ENCODE measurements at places on chromosomes 12 and 14.

DNA sequence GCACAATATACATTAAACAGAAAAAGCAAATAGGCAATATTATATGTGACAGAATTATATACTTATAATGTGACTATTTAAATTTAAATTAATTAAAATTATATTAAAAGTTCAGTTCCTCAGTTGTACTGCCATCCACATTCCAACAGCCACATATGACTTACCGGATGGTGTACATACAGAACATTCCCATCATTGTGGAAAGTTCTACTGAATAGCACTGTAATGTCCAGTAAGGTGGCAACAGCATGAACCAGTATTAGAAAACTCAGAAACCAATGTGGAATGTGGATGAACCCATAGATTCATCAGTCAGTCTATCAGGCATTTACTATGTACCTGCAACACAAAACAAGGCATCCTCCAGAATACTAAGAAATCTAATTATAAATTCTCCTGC, 12.4 kb downstream of the ATG14 start:
- no peak for DNase-seq

GRCh38 chr14:32693114-32693513, 245.6 kb upstream of the NPAS3 start:
- no peak for DNase-seq

- DNase-seq, result no peak
Observed at GRCh38 chr14:23005451-23006187, 4.3 kb downstream of the C14orf93 start.

DNA sequence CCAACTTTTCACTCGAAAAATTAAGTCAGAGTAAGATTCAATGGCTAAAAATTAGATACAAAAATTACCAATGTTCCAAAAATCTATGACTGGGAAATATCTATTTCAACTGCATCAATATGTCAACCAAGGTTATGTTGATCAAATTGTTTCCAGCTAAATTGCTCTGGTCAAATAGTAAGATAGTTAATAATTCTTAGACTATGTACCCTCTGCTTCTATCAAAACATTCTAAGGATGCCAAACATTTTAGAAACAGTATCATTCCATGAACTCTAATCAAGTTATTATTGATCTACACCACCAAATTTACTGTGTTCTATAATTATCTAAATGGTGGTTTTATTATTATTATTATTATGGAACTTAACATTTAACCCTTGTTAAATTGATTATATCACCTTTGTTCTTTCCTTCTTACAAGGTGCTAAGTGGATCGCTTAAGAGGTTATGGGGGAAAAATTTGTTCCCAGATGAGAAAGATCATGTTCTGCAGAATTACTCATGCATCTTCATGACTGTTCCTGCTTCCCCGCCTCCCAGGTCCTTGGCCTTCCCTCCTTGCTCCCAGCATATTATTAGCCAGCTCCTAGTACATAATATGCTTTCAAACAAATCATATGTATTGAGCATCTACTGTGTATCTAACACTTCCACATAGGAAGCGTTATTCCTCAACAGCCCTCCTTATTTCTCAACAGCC, 240.5 kb upstream of the KRR1 start:
- DNase-seq, result no peak

DNA sequence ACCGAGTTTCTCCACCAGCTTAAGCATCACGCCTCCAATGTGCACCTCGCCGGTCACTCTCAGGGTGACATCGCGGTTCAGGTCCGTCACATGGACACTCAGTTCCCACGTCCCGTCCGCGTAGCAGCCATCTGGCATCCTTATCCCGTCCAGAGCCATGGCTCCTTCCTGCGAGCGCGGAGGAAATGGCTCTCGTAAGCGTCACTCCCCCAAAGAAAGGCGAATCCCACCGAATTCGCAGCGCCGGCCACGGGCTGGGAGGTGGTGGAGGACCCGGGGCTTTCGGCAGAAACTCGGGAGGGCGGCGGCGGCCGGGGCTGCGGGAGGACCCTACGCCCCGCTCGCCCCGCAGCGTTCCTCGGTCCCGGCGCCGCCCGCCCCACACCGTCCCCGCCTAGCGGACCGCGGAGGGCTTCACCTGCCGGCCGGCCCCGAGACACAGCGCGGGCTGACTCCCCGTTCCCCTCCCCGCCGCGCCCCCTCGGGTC, 396 bp downstream of the FERMT2 start:
- no peak for DNase-seq

DNA sequence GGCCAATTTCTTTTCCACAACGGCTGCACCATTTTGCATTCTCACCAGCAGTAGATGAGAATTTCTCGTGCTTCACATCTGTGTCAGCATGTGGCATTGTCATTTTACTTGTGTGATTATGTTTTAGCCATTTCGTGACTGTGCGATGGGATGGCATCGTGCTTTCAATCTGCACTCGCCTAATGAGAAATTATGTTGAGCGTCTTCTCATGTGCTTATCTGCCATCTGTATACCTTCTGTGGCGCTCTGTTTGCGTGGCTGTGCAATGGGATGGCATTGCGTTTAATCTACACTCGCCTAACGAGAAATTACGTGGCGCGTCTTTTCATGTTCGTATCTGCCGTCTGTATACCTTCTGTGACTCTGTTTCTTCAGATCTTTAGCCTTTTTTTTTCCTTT, 14.9 kb upstream of the GPR132 start:
- DNase-seq, result no peak

GRCh38 chr12:44972746-44973421, 78.0 kb downstream of the DBX2 start:
- no peak for DNase-seq

- no peak for DNase-seq
Observed at GRCh38 chr14:95483309-95484165, 32.9 kb downstream of the SYNE3 start.

DNA sequence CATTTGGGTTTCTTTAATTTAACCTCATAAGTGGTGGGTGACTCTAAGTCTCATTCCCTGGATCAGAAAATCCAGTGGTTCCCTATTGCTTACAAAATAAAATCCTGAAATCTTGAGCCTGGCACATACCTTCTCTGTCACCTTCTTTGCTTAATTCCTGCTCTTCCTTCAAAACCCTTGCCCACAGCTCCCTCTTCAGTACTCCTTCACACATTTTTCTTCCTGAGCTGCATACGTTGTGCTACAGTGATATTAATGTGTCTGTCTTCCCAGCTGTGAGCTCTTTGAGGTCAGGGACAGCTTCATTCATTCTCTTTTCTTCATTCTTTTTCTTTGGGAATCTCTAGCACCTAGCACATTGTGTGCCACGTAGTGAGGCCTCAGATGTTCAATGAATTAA, 9.5 kb downstream of the TSPAN11 start:
- no peak for DNase-seq

DNA sequence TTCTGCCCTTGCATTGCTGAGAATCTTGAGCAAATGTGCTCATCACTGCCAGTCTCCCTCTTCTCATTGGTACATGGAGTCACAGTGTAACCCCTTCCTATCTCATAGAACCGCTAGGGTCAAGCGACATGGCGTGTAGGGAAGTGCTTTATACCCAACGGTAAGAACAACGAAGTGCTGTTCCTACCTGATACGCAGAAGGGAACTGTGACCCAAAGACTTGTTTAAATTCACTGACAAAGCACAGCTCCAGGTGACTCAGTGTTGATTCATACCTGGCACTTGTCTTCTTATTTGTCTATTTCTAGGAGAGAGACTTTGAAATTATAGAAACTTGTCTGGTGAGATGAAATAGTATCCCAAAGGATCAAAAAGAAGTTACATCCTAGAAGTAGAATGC, 53.7 kb downstream of the FBXL14 start:
- no peak for DNase-seq

- DNase-seq, result peak; percentile 65
Observed at GRCh38 chr14:23539248-23540140, 12.1 kb downstream of the ZFHX2 start.

- DNase-seq, result no peak
Observed at GRCh38 chr12:7016958-7017571, 1.2 kb downstream of the LPCAT3 start.

DNA sequence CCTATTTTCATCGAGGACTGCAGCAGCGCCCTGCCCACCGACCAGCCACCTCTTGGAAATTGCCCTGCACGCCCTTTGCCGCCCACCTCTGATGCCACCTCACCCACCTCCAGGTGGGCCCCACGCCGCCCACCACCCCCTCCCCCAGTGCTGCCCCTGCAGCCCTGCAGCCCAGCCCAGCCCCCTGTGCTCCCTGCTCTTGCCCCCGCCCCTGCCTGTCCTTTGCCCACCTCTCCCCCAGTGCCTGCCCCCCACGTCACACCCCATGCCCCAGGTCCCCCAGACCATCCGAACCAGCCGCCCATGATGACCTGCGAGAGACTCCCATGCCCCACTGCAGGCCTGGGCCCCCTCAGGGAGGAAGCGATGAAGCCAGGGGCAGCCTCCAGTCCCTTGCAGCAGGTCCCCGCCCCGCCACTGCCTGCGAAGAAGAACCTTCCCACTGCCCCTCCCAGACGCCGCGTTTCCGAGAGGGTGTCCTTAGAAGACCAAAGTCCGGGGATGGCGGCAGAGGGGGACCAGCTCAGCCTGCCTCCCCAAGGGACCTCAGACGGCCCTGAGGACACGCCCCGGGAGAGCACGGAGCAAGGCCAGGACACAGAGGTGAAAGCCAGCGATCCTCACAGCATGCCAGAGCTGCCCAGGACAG, 96.5 kb downstream of the LGMN start:
- DNase-seq, result no peak

DNA sequence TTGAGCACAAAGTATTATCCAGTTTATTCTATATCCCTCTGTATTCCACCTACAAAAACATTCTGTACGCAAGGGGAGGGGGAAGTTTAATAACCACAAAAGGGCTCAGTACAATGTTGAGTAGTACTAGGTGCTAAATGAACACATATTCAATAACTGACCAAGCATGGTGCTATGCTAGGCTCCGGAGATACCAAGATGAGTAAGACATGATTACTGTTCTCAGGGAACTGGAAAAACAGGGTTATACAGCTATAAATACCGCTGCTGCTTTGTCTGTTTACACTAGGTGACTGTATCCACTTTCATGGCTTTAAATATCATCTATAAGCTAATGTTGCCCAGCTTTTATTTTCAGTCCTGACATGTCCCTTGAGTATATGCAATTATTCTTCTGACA, 135.8 kb downstream of the INSM2 start:
- no peak for DNase-seq

DNA sequence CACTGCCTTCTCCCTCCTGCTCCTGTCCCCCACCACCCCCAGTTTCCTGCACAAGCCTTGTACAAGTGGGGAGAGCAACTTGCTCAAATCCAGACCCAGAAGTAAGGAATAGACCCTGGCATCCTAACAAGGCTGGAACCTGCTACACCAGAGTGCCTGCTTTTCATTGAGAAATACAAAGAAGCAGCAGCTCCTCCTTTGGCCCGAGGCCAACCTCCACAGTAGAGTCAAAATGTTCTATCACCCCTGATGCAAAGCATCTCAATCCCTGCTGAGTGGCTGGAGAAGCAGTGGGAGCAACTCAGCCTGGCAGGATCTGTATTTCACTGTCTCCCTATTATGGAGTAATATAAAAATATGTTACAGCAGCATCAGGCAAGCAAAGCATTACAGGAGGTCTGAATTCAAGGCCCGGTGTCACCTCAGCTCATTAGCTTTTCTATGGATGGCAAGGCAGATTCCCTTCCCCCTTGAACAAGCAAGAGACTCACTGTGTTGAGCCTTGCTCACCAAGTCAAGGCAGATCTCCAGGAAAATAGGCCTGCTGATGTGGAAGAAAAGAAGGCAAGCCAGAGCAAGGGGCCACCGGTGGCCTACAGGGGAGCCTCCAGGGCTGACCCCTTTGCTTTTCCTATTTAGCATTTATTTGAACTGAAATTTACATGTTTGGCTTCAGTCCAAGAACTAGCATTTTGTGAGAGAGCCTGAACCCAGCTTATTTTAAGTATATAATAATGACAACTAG, 186.3 kb upstream of the EGLN3 start:
- no peak for DNase-seq

GRCh38 chr12:56723889-56724700, 1.0 kb downstream of the NACA start:
- DNase-seq, result no peak

GRCh38 chr12:65372574-65372973, 94.1 kb downstream of the MSRB3 start:
- DNase-seq, result no peak

GRCh38 chr12:38411946-38412345, 95.4 kb downstream of the ALG10B start:
- no peak for DNase-seq

- DNase-seq, result no peak
Observed at GRCh38 chr14:75662966-75663365, 1.9 kb downstream of the TTLL5 start.

- DNase-seq, result no peak
Observed at GRCh38 chr14:97723819-97724218, 926.6 kb downstream of the VRK1 start.

DNA sequence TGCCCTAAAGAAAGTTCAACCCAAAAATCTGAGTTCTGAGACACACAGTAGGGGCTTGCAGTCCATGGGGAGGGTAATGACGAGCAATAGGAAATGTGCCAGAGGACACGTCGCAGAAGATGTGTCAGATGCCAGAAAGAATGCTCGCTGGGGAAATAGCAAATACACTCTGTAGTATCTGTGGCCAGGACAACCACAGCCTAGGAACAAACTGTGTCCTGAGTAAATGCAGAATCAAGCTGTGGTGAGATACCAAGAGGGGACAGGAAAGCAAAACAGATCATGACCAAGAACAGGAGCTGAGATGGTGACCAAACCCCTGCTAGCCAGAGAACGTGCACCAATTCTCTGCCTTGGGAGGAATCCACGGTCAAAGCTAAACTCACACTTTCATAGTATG, 9.1 kb downstream of the CRACR2A start:
- no peak for DNase-seq

DNA sequence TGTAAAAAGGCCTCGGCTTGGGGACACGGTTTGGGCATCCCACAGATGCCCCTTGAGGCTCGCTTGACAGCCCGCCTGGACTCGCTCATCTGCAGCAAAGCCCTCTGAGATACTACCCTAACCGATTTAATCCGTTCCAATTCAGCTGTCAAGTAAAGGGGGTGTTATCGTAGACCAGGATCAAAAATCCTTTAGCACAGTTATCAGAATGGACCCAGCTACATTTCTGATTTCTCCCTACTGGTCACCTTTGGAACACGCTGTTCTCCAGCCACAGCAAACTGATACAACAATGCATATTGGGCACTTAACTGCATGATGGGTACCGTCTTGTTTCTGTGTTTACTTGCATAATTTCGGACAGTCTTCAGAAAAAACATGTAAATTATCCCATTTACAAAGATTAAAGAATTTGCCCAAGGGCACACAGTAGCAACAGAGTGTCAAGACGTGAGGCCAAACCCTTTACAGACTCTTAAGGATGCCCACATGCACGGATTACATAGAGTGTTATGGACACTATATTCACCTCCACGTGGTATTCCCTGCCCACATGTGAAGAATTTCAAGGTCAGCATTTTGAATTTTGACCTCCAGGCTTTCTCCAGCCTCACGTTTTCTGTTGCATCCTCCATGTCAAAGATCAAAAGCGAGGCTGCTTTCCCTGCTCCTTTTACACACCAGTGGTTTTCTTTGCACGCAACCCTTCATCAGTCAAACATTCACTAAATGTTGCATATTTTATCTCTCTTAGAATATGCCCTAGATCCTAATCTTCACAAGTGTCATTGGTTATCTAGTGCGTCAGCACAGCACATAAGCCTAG, 3.2 kb upstream of the DUSP6 start:
- no peak for DNase-seq

GRCh38 chr14:36971263-36971855, 201.0 kb downstream of the SLC25A21 start:
- no peak for DNase-seq

GRCh38 chr14:34614638-34615037, 15.3 kb downstream of the SNX6 start:
- no peak for DNase-seq

Data from D721Med (cell line).